Stimulated activated memory B cell treated with anti-CD40 and anti-IgM and Interleukin-4, amounts not matched to agents 10 μg/mL and 1 μg/mL and 100 μg/mL, for 72 hours (primary cell): ENCODE measurements at places on chromosomes 16 and 17.

DNA sequence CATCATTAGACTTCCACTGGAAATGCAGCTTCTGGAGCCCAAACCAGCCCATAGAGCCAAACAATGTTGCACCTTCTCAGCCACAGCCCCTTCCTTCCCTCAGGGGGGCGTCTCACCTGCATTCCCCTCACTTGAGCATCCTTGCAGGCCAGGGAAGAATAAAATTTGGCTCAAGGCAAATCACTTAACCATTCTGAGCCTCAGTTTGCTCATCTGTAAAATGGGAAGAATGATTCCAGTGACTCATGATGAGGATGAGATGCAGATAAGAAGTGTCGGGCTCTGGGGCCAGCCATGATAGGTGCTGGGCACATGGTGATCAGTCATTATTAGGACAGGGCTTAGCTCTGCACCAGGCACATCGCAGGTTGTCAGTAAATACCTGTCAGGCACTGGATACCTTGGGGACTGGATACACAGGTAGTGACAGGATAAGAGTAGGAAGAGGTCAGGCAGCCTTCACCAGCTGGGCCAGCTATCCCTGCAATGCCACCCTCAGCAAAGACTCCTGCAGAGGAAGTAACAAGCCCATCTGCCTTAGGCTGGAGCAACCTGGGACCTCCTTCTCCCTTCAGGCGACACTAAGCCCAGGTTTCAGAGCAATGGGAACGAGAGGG lies 208.0 kb upstream of the TNRC6C start:
- ATAC-seq: no peak

GRCh38 chr17:72350073-72350472 lies 229.3 kb downstream of the SOX9 start:
- no peak for ATAC-seq

DNA sequence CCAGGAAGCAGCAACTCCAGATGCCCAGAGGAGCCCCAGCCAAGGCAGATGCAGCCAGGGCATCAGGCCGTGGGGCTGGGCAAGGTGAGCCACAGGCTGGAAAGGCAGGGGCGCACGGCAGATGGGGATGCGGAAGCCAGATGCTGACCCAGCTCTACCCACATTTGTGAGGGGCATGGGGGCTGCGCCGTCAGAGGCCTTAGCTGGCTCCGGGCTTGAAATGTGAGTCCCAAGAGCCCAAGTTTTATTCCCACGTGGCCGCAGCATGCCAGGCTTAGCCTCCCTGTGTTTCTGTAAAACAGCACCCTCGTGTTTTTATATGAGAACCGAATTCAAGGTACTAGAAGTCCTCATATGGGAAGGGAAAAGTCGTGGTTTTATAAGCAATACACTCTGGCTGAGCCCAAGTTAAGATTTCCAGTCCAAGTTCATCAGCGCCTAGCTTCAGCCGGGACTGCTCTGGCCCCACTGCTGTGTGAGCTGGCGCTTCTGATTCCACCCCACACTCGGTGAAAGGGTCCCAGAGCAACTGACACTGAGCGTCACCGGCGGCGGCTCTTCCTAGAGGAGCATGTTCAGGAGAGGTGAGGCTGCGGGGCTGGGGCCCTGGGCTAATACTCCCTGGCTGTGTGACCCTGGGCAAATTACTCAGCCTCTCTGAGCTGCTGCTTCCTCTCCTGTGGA lies 6.7 kb upstream of the C16orf95 start:
- no peak for ATAC-seq

DNA sequence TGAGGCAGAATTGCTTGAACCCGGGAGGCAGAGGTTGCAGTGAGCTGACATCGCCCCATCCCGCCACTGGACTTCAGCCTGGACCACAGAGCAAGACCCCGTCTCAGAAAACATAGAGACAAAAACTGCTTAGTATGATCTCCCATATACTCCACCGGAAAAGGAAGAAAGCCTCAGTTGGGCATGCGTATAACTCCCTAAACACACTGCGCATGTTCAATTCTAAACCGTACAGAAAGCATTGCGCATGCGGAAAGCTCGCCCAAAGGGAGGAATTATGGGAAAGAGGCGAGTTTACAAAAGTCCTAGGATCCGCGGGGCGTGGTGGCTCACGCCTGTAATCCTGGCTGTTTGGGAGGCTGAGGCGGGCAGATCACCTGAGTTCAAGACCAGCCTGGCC lies 312.7 kb upstream of the ERCC4 start:
- ATAC-seq: no peak

GRCh38 chr17:67335245-67335835 lies 31.0 kb downstream of the PSMD12 start:
- no peak for ATAC-seq

DNA sequence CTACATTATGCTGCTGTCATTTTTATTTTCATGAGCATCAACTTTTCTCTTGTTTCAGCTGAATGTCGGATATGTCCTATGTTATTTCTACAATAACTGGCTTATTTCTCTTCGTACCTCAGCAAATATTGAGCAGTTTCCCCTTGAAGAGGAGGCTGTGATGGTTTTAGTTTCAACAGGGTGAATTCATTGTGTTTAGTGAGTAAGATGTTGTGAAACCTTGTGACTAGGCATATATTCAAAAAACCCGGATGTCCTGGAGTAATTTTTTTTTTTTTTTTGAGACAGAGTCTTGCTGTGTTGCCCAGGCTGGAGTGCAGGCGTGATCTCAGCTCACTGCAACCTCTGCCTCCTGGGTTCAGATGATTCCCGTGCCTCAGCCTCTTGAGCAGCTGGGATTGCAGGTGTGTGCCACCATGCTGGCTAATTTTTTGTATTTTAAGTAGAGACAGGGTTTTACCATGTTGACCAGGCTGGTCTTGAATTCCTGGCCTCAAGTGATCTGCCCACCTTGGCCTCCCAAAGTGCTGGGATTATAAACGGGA lies 11.1 kb downstream of the CPD start:
- no peak for ATAC-seq

- ATAC-seq: no peak
These were observed 62.9 kb upstream of the RCVRN start for GRCh38 chr17:9968008-9968407.

GRCh38 chr17:61714300-61714699 lies 123.3 kb upstream of the NACA2 start:
- no peak for ATAC-seq

DNA sequence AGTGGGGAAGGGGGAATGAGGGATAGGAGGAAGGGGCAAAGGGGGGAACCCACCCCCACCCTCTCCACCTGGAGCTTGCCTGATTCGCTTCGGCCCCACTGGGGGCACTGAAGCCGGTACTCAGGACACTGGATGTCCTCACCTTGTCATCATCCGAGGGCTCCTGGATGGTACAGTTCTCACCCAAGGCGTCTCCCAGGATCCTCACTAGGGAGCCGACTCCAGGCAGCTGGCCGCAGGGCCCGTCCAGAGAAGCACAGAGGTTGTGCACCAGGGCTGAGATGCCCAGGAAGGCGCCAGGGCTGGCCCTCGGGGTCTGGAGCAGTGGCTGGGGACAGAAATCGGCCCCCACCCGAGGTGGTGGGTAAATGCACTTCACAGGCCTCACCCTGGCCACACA lies 92.3 kb downstream of the LITAF start:
- no peak for ATAC-seq

DNA sequence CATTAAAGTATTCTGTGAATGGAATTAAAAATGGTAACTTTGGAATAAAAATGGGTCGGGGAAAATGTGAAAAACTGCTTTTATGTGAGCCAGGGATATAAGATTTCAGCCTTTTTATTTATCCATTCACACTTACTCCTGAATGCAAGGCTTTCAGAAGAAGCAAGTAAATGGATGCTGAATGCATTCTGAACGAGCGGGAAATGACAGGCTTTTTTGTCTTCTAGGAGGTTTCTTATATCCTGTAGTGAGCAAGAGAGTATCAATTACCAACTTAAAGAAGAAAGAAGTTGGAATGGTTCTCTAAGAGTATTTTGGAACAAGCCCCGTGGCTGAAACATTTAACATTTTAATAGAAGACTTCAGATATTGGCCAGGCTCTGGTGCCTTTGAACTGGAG lies 36.0 kb downstream of the NUP93 start:
- no peak for ATAC-seq

- no peak for ATAC-seq
These were observed 19.7 kb upstream of the GUCY2D start for GRCh38 chr17:7982666-7983065.

GRCh38 chr16:64711026-64711425 lies 410.8 kb downstream of the CDH11 start:
- ATAC-seq: no peak

GRCh38 chr17:3826191-3826590 lies 19.9 kb downstream of the NCBP3 start:
- no peak for ATAC-seq

DNA sequence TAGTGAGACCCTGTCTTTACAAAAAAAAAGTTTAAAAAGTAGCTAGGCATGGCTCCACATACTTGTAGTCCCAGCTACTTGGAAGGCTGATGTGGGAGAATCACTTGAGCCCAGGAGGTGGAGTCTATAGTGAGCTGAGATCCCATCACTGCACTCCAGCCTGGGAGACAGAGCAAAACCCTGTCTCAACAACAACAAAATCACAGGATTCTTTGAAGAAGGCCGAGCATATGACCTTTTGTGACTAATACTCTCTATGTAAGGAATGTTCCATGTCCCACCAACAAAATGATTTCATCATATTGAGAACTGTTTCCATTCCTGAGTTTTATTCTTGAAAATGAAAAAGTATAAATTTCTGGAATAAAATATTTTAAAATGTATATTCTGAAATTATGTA lies 58.9 kb upstream of the EFCAB3 start:
- ATAC-seq: no peak

DNA sequence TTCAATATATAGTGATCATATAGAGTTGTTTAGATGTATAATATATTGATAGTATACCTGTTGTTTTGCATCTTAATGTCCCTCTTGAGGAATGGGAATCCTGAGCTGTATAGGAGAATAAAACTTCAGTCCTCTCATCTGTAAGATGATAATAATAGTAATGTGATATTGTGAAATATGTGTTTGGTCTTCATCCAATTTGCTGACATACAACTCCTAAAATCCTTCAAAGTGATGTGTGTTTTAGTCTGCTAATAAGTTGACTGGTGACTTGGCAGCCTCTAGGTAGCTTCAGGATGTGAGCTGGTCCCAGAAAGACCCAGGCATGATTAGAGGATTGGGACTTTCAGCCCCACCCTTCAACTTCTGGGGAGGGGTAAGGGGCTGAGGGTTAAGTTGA lies 22.8 kb upstream of the NFAT5 start:
- ATAC-seq: no peak

- ATAC-seq: no peak
These were observed 3.8 kb upstream of the VAC14 start for GRCh38 chr16:70804734-70805169.

GRCh38 chr16:27650073-27650701 lies 100.2 kb downstream of the KATNIP start:
- no peak for ATAC-seq

DNA sequence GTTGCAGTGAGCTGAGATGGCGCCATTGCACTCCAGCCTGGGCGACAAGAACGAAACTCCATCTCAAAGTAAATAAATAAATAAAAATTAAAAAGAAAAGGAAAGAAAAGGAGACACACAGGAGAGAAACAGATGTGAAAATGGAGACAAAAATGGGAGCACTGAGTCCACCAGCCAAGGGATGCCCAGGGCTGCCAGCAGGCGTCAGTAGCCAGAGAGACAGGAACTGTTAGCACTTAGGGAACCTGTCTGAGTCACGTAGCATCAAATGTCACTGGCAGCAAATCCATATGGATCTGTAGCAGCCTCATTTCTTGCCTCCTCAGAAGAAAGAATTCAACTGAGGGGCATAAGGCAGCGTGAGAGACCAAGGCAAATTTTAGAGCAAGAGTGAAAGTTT lies 79.7 kb downstream of the CYLD start:
- no peak for ATAC-seq

DNA sequence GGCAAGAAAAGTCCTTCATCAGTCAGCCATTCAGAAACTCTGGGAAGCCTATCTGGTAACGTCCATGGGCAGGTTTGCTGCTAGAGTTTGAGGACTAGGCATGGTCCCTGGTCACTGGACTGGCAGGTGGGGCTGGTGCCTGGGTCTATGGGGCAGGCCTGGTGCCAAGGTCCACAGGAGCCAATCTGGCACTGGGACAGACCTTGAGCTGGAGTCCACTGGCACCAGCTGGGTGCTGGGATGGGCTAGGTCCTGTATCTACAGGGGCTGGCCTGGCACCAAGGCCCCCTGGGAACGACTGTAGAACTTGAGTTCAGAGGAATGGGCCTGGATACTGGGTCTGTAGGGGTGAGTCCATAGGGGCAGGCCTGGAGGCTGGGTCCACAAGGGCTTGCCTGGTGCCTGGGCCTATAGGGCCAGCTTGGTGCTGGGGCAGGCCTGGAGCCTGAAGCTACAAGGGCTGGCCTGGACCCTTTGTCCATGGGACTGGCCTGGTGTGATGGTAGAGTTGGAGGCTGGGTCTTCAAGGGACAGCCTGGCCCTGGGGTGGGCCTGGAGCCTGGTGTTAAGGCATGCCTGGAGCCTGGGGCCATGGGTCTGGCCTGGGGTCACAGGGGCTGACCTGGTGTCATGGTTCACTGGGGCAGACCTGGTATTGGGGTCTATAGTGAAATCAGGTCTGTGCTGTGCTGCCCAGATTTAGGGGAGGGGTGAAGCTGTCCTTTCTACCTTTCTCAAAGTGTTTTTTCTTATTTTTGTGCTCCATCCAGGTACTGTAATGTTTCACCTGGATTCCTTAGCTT lies 30.5 kb upstream of the NKD1 start:
- ATAC-seq: no peak

GRCh38 chr17:49180303-49180702 lies 30.1 kb downstream of the GNGT2 start:
- no peak for ATAC-seq

- no peak for ATAC-seq
These were observed 11.8 kb downstream of the PEMT start for GRCh38 chr17:17579691-17580090.

- no peak for ATAC-seq
These were observed 15.9 kb upstream of the ADGRG1 start for GRCh38 chr16:57612494-57612893.

DNA sequence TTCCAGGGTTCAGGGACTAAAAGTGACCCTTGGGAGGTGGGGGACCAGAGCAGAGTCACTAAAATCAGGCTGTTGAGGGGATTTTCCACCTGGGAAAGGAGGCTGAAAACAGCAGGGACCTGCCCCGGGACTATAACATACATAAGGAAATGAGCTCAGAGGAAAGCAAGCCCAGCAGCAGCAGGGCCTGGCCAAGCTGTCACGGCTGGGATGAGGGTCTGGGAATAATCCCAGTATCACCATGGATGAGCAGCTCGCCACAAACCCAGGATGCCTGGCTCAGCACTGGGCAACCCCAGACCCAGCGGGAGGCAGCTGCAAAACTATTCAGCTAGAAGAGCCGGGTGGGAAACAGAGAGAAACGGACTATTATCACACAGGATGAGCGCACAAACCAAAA lies 72.4 kb downstream of the RPH3AL start:
- no peak for ATAC-seq
